CD4-positive, alpha-beta T cell treated with Interleukin-15 for 4 hours (primary cell): ENCODE measurements at places on chromosomes 4 and X.
A peak's percentile ranks its signal among the peaks of the same experiment; 100 is the strongest.

- DNase-seq, result no peak
Observed at GRCh38 chr4:25807102-25807728, 55.6 kb downstream of the SEL1L3 start.

DNA sequence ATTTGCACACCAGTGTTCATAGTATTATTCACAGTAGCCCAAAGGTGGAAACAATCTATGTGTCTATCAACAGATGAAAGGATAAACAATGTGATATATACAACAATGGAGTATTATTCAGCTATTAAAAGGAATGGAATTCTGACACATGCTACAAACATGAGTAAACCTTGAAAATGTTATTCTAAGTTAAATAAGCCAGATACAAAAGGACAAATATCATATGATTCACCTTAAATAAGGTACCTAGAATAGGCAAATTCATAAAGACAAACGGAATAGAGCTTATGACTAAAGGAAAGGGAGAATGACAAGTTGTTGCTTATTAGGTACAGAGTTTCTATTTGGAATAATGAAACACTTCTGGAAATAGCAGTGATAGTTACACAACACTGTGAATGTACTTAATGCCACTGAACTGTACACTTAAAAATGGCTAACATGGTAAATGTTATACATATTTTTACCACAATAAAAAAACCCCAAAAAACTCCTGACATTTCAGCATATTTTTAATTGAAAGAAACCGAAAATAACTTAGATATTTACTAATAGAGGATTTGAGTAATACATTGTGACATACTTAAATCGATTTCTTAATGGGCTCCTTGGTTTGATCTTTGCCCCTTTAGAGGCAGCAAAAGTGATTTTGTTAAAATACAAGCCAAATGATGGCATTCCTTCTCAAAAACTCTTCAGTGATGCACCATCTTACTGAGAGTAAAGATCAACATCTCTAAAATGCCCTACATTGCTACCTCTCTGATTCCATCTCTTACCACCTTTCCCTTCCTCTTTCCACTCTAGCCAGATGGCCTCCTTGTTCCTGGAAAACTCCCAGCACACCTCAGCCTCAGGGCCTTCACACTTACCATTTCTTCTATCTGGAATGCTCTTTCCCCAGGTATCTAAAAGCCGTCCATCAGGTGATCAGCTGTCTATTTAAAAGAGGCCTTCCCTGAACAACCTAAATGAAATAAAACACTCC, 8.6 kb upstream of the CYP2U1 start:
- DNase-seq, result no peak

GRCh38 chr4:101670370-101670769, 120.2 kb upstream of the BANK1 start:
- DNase-seq, result no peak

DNA sequence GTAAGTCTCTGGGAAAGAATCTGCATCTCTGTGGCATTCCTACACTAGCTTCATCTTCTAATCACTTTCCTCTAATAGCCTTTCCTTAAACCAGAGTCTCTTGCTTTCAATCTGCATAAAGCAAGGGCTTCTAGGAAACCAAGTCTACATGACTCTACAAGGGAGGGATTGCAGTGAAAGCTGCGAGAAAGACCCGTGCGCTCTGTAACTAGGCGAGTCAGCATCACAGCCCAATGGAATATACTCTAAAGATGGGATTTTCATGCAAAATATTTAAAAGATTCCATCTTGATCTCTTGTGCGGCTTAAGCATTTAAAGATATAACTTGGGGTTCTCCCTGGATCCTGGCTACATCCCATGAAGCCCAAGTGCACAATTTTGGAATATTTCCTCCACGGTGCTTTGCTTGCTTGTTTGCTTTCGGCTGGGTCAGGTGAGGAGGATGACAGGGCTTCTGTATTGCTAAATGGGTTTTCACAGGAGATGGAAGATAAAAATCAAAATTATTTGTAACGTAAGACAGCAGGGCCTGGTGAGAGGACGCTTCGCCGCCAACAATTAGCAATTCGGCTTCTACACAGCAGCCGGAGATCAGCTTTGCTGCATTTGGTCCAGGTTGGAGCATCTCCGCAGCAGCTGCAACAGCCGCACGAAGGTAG, 687 bp upstream of the GRIA2 start:
- DNase-seq, result no peak

- DNase-seq, result no peak
Observed at GRCh38 chrX:49977319-49978090, 55.1 kb downstream of the CLCN5 start.

DNA sequence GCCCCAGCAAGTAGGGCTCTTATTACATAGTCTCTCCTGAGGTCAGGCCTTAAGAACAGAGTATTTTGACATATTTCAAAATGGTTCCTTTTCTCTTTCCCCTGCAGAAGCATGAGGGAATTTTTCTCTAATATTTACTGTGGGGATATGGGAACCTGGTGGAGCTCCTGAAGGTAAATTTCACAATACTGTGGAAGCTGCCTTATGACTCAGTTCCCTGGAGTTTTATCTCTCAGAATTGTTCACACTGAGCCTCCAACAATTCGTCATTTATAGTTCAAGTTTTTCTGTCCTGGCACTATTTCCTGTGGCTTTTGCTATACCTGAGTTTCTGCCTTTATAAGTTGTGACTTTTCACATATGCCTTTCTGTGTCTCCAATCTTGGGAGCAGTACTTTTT, 607.2 kb upstream of the NDST4 start:
- no peak for DNase-seq

DNA sequence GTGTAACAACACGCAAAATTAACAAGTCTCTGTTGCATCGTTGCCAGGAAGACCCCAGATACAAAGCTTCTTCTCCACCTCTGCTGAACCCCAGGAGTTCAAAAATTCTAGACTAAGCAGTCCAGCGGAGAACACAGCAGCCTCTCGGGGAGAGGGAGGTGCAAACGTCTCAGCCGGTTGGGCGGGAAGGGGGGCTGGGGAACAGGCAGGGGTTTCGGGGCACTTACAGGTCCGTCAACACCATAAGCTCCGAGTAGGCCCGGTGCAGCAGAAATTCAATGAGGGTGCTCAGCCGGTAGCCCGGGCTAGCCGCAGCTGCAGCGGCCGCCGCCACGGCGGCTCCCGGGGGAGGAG, 394 bp downstream of the MED14 start:
- DNase-seq, result peak; percentile 6

DNA sequence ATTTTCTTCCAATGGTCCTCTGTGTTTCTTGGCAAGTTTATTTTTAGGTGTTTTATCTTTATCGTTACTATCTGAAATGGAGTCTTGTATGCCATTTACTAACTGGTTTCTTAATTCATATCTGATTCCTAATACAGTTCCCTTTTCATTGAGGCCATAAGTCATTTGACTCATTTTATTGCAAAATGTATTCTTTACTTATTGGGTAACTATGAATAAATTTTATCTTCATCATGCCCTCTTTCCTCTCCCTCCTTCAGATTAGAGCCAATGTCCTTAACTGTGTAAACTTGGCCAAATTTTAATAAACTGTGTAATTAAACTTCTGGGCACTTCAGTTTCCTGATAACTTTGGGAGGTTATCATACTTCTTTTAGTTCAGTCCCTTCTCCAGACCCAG, 19.3 kb upstream of the MSMO1 start:
- DNase-seq, result no peak
